Stimulated activated CD8-positive, alpha-beta memory T cell treated with anti-CD3 and anti-CD28 coated beads, Interleukin-4, amount 100 ng/mL, for 1 hour (primary cell): ENCODE measurements at places on chromosomes 6 and 20.

DNA sequence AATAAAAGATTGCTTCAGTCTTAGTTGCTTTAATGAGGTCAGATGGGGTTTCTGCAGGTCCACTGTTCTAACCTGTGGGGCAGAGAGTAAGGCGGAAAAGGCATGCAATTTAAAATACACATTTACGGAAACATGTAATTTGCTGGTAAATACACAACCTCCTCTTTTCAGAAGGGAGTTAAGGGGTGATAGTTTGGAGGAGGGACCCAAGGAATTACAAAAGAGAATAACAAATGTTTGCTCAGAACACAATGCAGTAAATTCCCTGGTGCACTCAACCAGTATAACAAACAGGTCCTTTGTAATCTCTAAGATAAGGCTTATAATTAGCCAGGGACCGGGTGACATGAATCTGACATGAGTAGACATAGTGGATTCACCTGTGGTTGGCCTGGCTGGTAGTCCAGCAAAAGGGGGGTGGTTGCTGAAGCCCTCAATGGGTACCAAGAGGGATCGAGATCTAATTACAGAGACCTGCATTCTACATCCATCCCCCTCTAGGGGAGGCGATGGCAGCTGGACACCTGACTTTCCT is 295.1 kb downstream of the PHACTR1 start:
- DNase-seq = no peak

- DNase-seq = no peak
These were observed 42.6 kb downstream of the IRF4 start for GRCh38 chr6:434051-434705.

GRCh38 chr20:1965520-1966351 is 28.1 kb downstream of the PDYN start:
- peak; percentile 53 for DNase-seq

DNA sequence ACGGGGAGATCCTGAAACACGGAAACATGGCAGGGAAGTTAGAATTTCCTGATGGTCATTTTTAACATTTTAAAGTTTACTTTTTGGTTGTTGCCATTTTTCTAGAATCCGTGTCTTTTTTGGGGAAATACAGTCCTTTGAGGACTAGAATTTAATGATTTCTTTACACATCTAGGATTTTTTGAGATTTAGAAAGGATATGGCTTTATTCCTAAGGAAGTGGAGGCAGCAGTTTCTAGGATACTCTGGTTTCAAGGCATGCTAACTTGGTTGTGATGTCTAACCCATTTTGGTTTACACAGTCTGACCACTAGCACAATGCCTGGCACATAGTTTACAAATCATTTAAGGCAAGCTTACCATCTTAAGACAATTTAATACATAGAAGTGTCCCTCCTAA is 1.1 kb upstream of the ZBTB2 start:
- no peak for DNase-seq

DNA sequence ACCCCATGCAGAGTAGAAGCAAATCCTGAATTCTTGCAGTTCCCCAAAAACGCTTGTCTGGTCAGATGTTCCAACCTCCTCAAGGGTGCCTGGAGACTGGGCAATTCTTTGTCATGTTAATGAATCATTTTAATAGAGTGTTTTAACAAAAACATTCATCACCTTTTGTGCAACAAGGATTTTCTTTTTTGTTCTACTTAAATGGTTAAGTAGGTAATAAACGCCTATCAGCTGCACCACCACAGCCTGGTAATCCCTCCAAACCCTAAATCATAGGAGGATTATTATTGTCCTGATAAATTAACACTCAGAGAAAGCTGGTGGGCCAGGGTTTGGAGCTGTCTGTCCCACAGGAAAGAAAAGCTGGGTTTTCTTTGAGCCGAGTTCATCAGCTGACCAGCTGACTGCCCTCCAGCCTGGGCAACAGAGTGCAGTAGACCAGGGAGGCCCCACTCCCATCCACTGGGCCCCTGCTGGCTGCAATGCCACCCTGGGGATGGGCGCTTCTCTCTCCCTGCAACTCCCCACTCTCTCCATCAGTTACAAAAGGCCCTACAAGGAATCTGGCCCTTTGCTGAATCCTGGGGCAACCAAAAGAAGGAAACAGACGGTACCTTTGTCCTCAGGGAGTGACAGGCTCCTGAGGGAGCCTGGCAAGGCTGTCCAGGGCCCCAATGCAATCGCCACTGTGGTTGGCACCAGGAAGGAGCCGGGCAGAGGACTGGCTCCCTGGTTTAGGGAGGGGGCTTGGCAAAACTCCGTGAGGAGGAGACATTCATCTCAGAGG is 23.1 kb upstream of the BMP7 start:
- DNase-seq = no peak
